ENCODE measurements at places on chromosomes 3 and 15.

DNA sequence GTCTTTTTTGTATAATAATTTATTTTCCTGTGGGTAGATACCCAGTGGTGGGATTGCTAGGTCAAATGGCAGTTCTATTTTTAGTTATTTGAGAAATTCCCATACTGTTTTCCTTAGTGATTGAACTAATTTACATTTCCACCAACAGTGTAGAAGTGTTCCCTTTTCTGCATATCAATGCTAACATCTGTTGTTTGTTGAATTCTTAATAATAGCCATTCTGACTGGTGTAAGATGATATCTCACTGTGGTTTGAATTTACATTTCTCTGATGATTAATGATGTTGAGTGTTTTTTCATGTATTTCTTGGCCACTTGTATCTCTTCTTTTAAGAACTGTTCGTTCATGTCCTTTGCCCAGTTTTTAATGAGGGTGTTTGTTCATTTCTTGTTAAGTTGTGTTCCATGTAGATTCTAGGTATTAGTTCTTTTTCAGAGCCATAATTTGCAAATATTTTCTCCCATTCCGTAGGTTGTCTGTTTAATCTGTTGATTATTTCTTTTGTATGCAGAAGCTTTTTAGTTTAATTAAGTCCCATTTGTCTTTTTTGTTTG, 713.3 kb upstream of the EPHA6 start:
- DNase-seq: no peak

- no peak for DNase-seq
Observed at GRCh38 chr15:29135309-29135657, 134.3 kb downstream of the NSMCE3 start.

DNA sequence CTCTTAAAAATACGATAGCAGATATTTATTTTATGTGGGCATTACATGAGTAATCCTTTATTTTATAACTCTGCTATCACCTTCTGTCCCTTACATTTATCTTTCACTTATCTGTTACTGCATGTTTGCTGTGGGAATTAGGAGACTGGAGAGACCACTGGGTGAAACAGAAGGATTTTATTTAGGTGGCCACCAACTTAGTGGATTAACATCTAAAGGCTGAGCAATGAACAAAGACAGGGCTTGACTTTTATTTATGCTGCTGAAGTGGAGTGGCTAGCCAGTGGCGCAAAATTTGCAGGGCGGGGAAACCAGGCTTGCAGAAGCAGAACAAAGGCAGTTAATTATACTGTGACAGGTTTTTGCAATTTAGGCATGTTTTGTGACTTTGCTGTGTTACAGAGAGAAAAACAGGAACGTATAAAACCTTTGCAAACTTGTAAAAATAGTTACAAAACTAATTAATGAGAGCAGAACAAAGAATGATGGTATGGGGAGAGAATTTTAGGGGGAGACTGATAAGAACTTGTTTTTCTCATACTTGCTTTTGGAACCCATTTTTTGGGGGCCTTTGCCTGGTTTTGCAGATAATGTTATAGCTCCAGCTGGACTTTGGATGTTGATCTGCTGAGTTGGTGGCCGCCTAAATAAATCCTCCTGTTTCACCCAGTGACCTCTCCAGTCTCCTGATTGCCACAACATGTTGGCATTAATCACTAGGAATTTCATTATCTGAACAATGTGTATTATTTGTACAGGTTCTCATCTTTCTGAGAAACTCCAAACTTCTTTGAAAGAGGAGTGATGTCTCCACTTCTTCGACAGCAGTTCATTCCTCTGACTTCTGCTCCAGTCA, 18.0 kb downstream of the KLHL24 start:
- no peak for DNase-seq

DNA sequence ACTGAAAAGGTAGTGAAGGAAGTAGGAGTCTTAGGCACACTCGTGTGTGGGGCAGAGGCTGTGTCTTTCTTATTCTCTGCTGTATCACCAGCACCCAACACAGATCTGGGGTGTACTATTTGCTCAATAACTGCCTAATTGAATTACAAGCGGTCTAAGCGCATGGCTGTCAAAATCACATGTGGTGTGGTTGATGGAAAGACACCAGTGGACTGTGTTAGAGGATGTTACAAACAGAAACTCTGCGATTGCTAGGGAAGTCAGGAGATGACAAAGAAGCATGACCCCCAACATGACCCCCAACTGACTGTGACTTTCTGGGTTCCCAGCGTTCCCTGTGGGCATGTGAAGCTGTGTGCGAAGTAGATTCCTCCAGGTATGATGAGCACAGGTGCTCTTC, 32.0 kb downstream of the ATG7 start:
- DNase-seq: no peak

Measured in cardiac fibroblast (primary cell).